Hippocampal formation (tissue), 2 donors: ENCODE measurements at places on chromosomes 7 and 10.

GRCh38 chr10:5343561-5343960 lies 21.2 kb upstream of the UCN3 start:
- DNase-seq: no peak

DNA sequence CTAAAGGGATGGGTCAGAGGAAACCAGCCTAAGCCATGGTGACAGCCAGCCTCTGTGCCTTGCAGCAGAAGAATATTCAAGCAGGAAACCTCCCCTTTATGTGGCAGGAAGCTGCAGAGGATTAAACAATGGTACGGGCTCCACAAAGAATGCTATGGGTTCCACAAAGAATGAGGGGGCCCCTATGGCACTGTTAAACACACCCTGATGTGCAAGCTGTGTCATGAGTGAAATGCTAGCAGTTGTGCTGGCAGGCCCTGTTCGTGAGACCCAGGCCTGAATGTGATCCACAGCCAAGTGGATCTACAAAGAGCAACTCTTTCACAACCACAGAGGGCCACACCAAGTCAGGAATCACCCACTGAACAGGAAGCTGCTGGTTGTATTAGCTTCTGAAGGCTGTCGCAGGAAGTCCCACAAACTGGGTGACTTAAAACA lies 68.9 kb downstream of the MYOF start:
- no peak for DNase-seq

- no peak for DNase-seq
These were observed 47.7 kb upstream of the TRIM8 start for GRCh38 chr10:102596506-102596971.

DNA sequence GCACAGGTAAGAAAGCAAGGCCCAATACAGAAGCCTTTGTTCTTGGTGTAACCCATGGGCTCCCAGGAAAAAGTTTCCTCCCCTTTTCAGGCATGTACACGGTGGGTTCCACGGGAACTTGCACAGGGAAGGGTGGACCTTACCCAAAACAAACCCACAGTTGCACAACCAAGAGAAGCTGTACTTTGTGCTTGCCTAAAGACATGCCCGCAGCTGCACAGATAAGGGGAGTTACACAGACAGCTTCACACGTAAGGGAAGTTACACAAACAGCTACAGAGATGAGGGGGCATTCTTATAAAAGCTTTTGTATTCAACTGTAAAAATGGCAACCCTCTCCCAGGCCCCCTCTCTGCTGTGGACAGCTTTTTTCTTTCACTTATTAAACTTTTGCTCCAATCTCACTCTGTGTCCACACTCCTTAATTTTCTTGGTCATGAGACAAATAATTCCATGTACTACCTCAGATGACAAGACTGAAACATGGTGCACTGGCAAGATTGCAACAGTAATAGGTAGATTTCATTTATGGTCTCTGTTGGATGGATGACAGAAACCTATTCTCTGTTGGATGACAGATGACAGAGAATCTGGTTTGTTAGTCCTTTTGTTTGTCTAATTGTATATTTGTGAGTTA lies 72.9 kb downstream of the ATE1 start:
- no peak for DNase-seq
